ENCODE measurements at places on chromosomes 5 and 9. TPM values are rescaled to one million over a fixed set of nuclear protein-coding genes. Genes with fewer than 3 reads are reported as not detected.

LRRC70 gene
- polyA plus RNA-seq: 3.6 TPM

PCDHB16 gene
- 2.5 TPM for polyA plus RNA-seq

NUTM2G gene
- 0.82 TPM for polyA plus RNA-seq

TRIM7 gene
- polyA plus RNA-seq: 21.6 TPM

ITK gene
- polyA plus RNA-seq: 0.10 TPM

ZNF658 gene
- 6.7 TPM for polyA plus RNA-seq

TLE1 gene
- 52.9 TPM for polyA plus RNA-seq

NUDCD2 gene
- 35.4 TPM for polyA plus RNA-seq

PURA gene
- 9.6 TPM for polyA plus RNA-seq

SLC6A18 gene
- not detected for polyA plus RNA-seq

DOCK2 gene
- polyA plus RNA-seq: 2.6 TPM

IL5 gene
- 0.29 TPM for polyA plus RNA-seq

C5orf63 gene
- polyA plus RNA-seq: 6.4 TPM

OCLN gene
- 1.6 TPM for polyA plus RNA-seq

TMEM232 gene
- polyA plus RNA-seq: 1.00 TPM

TLR4 gene
- 5.0 TPM for polyA plus RNA-seq

PCDHGB6 gene
- polyA plus RNA-seq: 3.5 TPM

GRCh38 chr9:134026581-134026980 lies 1.3 kb downstream of the BRD3OS start:
- DNase-seq: no peak

GRCh38 chr9:107309271-107309670 lies 26.2 kb downstream of the RAD23B start:
- DNase-seq: no peak

DNA sequence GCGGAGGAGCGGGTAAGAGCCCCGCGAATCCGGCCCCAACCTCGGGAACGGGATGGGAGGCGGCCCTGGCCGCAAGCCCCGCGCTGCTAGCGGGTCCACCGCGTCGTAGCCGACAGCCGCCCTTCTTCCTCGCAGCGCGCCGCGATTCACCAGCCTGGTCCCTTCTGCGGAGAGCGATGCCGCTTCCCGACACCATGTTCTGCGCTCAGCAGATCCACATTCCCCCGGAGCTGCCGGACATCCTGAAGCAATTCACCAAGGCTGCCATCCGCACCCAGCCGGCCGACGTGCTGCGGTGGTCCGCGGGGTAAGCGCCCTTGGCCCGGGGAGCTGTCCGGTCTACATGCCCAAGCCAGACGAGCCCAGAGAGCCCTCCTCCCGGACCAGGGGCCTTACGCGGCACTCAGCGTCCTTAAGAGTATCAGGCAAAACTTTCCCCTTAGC lies 335 bp downstream of the ROPN1L start:
- DNase-seq: no peak

GRCh38 chr5:90406466-90406865 lies 3.1 kb downstream of the CETN3 start:
- DNase-seq: no peak

DNA sequence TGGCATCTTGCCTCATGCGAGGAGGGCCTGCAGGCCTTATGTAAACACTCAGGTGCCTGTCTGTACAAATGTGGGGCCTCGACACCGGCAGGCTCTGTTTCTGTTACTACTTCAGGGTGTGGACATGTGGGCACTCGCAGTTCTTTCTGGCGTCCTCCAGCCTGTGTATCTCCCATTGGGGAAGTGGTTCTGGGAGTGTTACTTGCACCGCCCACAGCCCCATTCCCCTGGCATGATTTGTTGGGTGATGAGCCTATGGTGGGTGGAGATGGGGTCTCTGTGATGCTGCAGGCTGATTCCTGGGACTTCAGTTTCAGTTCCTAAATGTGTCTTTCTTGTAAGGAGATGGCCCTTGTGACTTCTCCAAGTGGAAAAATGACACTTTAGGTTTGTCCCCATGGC lies 82.1 kb upstream of the PITX1 start:
- no peak for DNase-seq

GRCh38 chr5:103526164-103526915 lies 36.2 kb downstream of the NUDT12 start:
- no peak for DNase-seq

- no peak for DNase-seq
Observed at GRCh38 chr9:111056538-111056937, 18.3 kb upstream of the LPAR1 start.

GRCh38 chr5:171496456-171496855 lies 77.0 kb downstream of the FGF18 start:
- no peak for DNase-seq

DNA sequence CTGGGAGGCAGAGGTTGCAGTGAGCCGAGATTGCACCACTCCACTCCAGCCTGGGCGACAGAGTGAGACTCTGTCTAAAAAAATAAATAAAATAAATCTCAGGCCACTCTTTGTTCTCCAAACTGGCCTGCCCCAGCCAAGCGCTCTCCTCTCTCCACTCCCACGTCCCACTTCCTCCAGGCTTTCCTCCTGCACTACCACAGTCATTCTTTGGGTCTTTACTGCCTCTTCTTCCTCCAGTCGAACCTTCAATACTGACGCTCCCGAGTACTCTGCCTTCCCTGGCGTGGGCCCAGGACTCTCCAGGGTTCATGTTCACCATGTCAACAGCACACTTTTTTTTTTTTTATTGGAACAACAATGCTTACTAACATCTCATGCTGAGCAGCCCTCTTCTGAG lies 23.9 kb downstream of the RNF130 start:
- no peak for DNase-seq

DNA sequence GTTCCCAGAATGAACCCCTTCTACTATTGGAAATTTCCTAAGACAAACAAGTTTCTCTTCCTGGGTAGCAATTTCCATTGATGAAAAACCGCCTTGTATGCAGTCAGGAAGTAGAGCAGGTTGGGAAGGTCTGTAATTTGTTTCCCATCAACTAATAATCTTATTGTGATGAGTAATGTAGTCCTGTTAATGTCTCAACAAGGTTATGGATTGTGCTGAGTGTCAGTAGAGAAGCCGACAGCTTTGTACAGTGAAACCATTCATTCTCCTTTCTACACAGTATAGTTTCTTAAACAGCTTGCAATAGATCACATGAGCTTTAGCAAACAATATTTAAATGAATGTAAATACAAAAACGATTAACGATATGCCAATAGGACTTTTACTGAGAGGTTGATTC lies 355.4 kb upstream of the WWC1 start:
- no peak for DNase-seq

DNA sequence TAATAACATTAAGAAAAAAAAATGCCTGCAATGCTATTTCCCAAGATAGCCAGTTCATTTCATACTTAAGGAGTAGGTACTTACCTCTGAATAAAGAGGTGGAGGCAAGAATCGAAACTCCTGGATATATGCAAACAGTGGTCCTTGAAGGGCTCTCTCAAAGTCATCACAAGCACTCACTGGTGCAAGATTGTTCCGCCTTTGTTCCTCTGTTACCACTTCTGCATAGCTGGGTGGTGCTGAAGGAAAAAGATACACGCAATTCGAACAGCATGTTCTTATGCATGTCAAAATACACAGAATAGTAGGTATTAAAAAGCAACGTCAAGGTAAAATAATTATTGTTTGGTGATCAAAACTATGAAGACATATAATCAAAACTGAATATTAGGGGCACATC lies 9.5 kb downstream of the ARRDC3 start:
- no peak for DNase-seq

- DNase-seq: no peak
Observed at GRCh38 chr5:161261668-161262323, 284.7 kb downstream of the GABRB2 start.

GRCh38 chr5:170426786-170427185 lies 37.6 kb upstream of the KCNMB1 start:
- no peak for DNase-seq

- no peak for DNase-seq
Observed at GRCh38 chr9:70352356-70352755, 62.1 kb downstream of the KLF9 start.

- DNase-seq: no peak
Observed at GRCh38 chr5:78058625-78059024, 235.9 kb downstream of the AP3B1 start.

GRCh38 chr9:656926-657568 lies 184.4 kb upstream of the DMRT1 start:
- DNase-seq: no peak

DNA sequence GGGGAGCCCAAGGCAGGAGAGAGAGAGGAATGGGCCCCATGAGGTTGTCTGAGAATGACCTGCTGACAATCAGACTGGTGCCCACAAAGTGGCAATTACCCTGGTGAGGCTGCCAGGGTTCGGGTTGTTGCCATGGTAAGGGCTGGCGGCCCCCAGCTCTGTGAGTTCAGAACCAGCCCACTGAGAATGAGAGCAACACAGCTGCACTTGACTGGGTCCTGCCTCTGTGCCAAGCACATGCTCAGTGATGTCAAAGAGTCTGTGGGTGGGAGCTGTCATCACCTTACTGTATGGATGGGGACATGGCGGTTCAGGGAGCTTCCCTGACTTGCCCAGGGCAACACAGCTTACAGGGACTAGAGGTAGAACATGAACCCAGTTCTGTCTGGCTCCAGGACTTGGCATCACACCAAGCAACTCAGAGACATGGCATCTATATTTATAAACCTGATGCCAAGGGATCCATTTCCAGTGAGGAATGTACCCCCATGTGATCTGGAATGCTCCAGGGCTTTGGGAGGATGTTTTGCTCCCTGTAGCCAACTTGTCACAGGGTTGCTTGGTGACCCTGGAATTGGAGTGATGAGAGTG lies 38.2 kb upstream of the TEX48 start:
- no peak for DNase-seq

- DNase-seq: no peak
Observed at GRCh38 chr9:87792831-87793288, 66.9 kb downstream of the CTSL start.

- DNase-seq: no peak
Observed at GRCh38 chr9:137046088-137046787, at the start of gene NPDC1. Gene NPDC1, minus strand, starts transcription at chr9:137046177. Its CDS starts 188 bp downstream, at chr9:137045989.

DNA sequence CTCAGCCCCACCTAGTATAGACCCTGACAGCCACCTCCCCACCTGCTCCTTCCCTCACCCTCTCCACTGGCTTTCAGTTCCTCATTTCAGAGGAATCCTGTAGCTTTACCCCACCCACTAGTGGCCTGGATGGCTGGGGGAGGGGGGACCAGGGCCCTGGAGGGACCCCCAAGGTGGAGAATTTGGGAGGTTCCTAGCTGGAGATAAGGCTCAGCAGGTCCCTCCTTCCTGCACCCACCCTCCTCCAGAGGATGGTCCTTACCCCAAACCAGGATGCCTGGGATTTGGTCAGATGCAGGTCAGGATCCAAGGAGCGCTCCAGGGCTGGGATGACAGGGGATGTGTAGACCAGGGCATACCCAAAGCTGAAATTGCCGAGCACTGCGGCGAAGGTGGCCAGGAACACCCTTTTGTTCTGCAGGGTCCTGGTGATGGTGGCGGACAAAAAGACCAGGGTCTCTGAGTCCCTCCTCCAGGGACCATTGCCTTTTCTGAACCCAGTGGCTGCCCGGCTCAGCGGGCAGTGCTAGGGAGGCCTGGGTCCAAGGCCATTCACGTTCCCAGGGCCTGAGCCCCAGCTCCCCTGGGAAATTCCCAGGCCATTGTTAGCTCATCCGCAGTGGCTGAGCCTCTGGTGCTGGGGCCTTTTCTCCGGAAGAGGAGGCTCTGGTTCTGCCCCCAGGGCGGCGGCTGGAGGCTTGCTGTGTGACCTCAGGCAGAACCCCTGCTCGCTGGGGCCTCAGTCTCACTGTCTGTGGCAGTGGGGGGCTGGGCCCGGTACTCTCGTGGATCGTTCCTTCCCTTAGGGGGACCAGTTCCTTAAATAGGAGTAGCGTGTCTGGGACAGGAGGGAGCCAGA lies 678 bp downstream of the SLC2A6 start:
- DNase-seq: no peak

GRCh38 chr9:6794936-6795335 lies 37.2 kb downstream of the KDM4C start:
- no peak for DNase-seq

GRCh38 chr5:150626853-150627276 lies 13.6 kb upstream of the SYNPO start:
- no peak for DNase-seq

GRCh38 chr9:129319076-129319937 lies 141.2 kb upstream of the IER5L start:
- no peak for DNase-seq

GRCh38 chr5:37738057-37738691 lies 101.7 kb downstream of the GDNF start:
- no peak for DNase-seq

DNA sequence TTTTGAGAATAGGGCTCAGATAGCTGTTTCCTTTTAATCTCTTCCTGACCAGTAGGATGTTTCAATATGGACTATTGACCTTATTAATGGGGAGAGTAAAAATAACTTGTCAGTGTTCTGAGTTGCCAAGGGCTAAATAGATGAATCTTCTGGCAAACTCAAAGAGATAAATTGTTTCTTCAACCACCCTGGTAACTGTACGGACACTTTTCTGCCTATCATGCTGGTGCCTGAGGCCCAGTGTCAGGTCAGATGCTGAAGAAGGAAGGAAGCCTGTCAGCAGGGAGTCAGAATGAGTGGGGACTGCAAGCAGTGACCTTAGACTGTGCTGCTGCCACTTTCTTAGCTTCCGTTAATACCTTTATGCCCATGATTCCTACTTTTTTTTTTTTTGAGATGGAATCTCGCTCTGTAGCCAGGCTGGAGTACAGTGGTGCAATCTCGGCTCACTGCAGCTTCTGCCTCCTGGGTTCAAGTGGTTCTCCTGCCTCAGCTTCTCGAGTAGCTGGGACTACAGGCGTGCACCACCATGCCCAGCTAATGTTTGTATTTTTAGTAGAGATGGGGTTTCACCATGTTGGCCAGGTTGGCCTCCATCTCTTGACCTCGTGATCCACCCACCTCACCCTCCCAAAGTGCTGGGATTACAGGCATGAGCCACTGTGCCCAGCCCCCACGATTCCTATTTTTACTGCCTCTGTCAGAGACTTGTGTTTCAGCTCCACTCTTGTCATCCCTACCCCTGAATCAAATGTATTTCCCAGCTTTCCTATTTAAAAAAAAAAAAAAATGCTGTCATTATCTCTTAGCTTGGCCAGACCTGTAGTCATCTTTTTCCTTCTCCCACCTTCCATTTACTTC lies 33.7 kb downstream of the TGFBR1 start:
- DNase-seq: no peak

GRCh38 chr9:97419309-97419867 lies 7.5 kb downstream of the TDRD7 start:
- no peak for DNase-seq
